Stimulated activated CD4-positive, alpha-beta T cell treated with anti-CD3 and anti-CD28 coated beads, Interleukin-2, amount 100 ng/mL, for 4 hours (primary cell): ENCODE measurements at places on chromosomes 7 and 10.
A peak's percentile ranks its signal among the peaks of the same experiment; 100 is the strongest.

- DNase-seq: no peak
Measured at GRCh38 chr10:32077896-32078485, 21.8 kb upstream of the KIF5B start.

- DNase-seq: no peak
Measured at GRCh38 chr7:105376908-105377533, 11.7 kb downstream of the SRPK2 start.

GRCh38 chr7:155645662-155646061 is 1.2 kb downstream of the RBM33 start:
- no peak for DNase-seq

DNA sequence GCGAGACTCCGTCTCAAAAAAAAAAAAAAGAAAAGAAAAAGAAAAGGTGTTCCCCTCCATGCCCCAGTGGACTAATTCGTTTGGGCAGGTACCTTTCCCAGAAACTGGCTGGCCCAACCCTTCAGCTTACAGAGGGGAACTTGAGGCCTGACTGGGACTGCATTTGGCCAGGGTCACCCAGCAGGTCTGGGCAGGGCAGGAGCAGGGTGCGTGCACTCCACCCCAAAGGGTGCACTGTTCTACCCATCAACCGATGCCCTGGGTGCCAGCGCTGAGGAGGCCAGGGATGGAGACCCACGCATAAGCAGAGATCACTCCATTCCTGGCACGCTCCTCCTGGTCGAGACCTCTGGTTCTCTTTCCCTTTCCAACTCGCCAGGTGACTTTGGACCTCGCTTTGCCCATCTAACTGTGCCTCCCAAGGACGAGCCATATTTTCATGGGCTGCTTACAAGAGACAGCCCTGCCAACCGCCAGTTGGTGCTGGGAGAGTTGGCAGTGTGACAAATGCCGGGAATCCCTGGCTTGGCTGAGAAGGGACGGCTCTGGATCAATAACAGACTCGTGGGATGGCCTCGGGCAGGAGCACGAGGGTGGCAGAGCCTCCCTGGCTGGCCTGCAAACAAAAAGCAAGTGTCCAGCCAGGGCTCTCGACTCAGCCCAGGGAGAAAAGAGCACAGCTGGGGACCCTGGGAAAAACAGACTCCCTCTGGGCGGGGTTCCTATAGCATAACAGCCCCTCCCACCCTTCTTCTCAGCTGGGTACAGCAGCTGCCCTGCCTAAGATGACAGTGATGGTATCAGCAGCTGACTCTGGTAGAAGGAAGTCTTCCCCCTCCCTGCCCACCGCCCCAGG is 7.9 kb downstream of the HSPB1 start:
- DNase-seq: no peak

DNA sequence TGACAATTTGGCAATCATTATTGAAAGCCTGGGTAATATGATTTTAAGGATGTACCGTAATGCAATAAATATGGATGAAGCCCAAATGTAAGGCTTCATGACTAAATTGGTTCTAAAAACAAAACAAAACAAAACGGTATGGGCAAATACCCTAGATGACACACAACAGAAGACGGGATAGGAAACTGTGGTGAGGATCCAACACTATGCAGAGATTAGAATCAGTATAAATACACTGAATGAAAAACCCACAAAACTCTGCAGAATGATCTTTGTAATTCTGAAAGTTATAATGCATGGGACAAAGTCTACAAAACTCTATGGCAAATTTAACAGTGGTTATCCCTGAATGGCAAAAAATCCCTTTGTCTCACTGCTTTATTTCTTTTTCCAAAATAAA is 57.6 kb downstream of the MALSU1 start:
- DNase-seq: no peak

- DNase-seq: peak; percentile 24
Measured at GRCh38 chr10:43137717-43138020, 576 bp upstream of the CSGALNACT2 start.

DNA sequence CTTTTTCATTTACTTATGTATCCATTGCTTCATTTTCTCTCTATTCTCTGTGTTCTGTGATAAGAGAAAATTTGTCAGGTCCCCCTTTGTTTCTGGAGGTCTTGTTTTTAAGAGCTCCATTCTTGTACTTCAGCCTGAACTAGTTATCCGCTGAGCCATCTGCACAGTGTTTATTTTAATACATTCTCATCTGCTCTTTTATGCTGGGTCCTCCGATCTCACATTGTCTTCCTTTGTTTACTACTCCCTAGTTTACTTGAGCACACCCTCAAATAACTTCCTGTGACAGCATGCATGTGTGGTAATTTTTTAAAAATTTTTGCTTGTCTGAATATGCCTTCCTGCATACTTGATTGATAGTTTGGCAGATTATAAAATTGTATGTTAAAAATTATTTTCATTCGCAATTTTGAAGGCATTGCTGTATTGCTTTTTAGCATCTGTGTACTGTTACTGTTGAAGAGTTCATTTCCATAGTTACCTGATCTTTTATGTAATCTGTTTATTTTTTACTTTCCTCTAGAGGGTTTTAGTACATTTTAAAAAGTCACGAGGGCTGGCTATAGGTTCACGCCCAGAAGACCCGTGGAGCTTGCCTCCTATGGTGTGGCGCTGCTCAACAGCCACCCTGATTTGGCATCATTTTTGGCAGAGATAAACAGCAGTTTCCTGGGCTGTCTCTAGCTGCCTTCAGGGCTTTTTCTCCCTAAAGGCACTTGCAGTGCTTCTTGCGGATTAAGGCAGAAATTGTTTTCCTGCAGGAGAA is 31.9 kb downstream of the RSBN1L start:
- DNase-seq: no peak

- DNase-seq: no peak
Measured at GRCh38 chr10:6296828-6297251, 94.1 kb downstream of the PFKFB3 start.

DNA sequence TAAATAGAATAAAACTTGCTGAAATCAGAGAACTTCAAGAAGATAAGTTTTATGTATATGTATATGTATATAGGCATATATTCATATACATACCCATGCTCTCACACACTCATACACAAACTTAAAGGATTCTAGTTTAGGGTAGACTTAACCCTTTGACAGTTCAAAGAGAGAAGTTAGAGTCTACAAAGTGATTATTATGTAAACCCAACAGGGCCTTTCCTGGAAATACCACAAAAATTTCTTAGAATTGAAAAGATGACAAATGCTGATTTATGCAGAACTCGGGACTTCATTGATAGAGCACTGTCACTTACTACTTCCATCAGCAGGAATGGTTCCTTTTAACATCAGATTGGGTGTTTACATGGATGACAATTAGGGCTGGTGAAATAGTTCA is 763.5 kb downstream of the AUTS2 start:
- DNase-seq: no peak

- no peak for DNase-seq
Measured at GRCh38 chr7:24889611-24890010, 90.4 kb downstream of the OSBPL3 start.

- no peak for DNase-seq
Measured at GRCh38 chr7:31549611-31550010, 35.7 kb downstream of the ITPRID1 start.

- no peak for DNase-seq
Measured at GRCh38 chr7:154416714-154417113, 364.5 kb downstream of the DPP6 start.
